Fibroblast of skin of back (primary cell): ENCODE measurements at places on chromosomes 1 and 21.

- no peak for DNase-seq
These were observed 8.2 kb upstream of the ACTL8 start for GRCh38 chr1:17746920-17747319.

DNA sequence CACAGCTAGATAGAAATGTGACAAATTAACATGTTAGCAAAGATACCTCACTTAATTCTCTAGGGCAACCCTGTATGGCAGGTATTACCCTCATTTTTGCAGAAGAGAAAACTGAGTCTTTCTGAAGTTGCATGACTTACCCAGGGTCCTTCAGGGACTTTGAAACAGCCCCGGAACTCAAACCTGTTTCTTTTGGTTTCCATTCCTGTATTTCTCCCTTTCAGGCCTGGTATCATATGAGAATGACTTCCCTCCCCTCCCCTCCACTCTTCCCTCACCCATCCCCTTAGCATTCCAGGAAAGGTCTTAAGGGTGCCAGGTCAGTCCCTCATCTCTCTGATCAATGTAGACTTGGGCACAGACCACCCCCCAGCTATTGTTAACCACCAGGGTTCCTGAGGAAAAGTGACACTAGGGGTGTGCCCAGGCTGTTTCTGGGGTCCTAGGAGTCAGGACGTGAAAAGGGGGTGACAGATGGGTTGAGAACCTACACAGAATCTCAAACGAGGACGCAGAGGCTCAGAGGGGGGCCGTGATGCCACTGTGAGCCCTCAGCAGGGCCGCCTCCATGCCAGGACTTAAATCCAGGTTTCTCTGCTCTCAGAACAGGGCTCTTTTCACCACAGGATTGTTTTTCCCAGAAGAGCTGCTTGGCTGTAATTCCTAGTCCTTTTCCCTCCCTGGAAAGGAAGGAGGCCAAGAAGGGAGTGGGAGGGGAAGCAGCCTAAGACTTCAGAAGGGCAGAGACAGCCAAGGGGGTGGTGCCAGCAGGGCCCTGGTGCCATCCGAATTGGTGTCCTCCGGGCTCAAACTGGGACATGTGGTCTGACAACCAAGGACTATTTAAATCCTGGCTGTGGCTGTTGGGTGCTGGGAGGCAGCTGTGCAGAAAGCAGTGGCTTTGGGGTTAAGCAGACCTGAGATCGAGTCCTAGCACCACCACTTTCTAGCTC lies 2.1 kb upstream of the WASF2 start:
- peak; percentile 29 for DNase-seq

DNA sequence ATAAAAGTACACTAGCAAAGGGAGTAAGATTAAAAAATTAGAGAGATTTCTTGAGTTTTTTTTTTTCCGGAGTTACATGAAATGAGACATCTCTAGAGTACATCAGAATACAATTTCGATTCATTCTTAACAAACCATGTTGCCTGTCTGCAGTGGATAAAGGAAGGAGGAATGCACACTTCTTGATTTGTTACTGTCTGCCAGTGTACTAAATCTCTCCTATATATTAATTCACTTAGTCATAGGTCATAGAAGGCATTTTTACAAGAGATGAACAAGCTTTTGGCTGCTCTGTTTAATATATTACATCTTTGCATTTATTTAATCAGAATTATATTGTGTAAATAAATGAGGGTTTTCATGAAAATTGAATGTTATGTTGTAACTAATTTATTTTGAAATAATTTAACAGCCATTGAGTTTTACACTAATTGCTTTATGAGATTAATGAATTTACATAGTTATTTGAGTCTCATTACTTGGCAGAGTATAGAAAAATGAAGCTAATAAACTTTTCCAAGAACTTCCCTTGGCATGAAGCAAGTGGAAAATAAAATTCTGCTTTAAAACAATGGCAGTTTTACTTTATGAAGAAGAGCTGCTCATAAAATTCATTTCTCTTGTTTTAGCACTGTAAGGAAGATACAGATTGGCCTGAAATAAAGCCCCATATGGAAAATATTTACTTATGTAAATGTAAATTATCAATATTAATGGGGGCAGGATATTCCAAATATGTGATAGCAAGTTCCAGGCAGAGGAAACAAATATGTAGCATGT lies 1284.7 kb downstream of the BRINP3 start:
- DNase-seq, result no peak

- peak; percentile 32 for DNase-seq
These were observed 45.7 kb upstream of the DEPDC1 start for GRCh38 chr1:68542586-68542985.

GRCh38 chr1:160653620-160654016 lies 6.8 kb upstream of the SLAMF1 start:
- DNase-seq, result no peak

DNA sequence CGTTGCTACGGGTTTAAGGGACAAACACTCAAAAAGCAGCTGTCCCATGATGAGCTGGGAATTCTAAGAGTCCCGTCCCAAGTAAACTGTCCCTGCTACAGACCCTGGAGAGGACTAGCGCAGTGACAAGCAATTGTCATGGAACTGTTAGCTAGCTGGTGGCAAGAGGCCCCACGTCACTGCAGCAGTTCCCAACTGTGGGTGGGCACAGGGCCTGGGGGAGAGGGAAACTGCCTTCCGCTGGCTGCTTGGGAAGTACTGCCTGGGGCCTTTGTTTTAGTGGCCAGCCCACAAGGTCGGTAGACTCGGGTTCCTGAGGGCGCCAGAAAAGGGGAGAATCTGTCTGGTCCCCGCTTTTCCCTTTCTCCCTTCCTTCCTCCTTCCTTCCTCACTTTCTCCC lies 97.4 kb downstream of the LACTBL1 start:
- no peak for DNase-seq

GRCh38 chr1:90504509-90504908 lies 212.6 kb downstream of the BARHL2 start:
- DNase-seq, result no peak

GRCh38 chr1:1969505-1969900 lies 34.1 kb downstream of the CFAP74 start:
- DNase-seq, result no peak

GRCh38 chr1:3372317-3372716 lies 82.1 kb upstream of the ARHGEF16 start:
- DNase-seq, result no peak

DNA sequence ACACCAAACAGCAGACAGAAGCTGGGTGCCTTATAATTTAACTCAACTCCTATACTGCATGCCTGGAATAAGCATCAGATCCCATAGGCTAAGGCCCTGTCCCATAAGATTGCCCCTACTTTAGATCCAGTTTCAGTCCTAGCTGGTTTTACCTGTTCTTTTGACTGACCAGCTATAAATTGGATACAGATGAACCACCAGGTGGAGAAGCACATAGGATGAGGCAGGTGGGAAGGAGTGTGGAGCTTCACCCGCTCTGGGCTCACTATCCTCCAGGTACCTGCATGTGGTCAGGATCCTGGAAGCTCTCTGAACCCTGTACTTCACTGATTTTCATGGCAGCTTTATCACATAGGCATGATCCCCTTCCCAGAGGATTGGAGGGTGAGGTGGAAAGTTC lies 51.3 kb downstream of the MAST2 start:
- DNase-seq, result no peak

- DNase-seq, result peak; percentile 73
These were observed 14.3 kb upstream of the EDN2 start for GRCh38 chr1:41498804-41499203.

- no peak for DNase-seq
These were observed 2.2 kb upstream of the POFUT2 start for GRCh38 chr21:45289655-45290515.

GRCh38 chr1:43797891-43798290 lies 90.6 kb downstream of the ST3GAL3 start:
- DNase-seq, result no peak
